Suppressor macrophage (primary cell): ENCODE measurements at places on chromosomes 13 and 19.

DNA sequence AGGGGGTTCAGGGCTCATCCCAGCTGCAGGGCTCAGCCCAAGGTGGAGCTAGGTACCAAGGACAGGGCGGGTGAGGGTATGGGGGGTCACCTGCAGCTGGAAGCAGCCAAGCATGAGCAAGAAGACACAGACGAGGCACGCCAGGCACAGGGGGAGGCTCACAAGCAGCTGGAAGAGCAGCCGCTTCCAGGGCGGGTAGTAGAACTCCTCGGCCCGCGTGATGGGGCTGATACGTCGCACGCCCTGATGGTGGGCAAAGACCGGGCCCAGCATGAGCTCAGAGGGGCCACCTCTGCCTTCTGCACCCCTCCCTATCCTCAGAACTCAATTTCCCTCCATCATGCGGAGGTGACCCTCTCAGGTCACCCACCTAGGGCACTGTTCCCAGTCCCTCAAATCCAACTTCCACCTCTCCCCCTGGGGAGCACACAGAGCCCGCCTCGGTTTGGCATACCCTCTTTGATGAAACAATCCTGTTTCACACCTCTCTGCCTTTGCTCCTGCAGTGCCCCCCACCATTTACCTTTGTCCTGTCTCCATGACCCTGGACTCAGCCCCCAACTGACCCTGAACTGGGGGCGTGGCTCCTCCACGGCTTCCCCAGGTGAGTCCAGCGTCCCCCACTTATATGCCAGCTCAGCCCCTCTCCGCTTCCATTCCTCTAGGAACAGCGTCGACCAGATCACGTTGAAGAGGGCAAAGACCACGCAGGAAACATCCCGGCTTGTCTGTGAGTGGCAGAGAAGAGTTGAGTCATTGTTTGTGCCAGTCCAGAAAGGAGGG, 4.2 kb downstream of the ANO8 start:
- no peak for DNase-seq

- no peak for DNase-seq
Observed at GRCh38 chr13:35333157-35333556, 143.3 kb downstream of the MAB21L1 start.

- no peak for DNase-seq
Observed at GRCh38 chr13:108031865-108032264, 183.5 kb downstream of the LIG4 start.

- DNase-seq, result peak; percentile 11
Observed at GRCh38 chr13:40059540-40060232, 404.2 kb downstream of the COG6 start.

- no peak for DNase-seq
Observed at GRCh38 chr13:99477493-99477892, 23.8 kb upstream of the TM9SF2 start.

DNA sequence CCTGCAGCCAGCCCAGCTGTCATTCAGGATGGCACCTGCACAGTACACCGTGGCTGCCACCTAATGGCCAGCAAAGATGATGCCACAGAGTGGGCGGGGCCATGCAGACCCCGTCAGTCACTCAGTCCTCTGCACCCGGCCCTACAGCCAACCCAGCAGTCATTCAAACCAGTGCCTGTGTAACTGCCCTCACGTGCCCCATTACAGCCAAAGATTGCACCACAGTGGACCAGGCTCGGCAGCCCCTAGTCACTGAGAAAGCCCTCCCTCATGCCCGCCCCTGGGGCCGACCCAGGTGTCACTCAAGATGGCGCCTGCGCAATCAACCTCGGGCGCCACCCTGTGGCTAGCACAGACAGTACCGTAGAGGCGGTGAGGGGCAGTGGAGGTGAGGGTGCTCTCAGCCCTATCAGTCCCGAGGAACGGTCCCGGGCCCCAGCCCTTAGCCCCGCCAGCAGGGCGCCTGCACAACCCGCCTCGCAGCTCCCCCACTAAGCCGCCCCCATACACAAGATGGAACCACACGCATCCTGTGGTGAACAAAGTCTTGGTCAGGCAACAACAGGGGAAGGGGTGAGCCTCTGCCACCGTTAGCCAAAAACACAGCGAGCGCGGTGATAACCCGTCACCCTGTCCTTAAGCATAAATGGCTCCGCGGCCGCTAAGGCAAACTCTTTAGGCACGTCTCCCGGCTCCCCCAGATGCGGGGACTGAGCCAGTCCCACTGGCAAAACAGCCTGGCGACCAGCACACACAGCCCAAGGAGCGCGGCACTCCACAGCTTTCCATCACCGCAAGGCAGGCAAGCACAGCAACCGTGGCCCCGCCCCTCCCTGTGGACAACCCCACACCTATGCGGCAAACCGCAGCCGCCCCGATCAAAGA, 2.3 kb downstream of the PEG3 start:
- DNase-seq, result peak; percentile 79
